Esophagus muscularis mucosa (tissue), 4 donors: ENCODE measurements at places on chromosomes 7 and 10.

GRCh38 chr7:42527004-42527403 lies 290.0 kb upstream of the GLI3 start:
- DNase-seq = no peak

DNA sequence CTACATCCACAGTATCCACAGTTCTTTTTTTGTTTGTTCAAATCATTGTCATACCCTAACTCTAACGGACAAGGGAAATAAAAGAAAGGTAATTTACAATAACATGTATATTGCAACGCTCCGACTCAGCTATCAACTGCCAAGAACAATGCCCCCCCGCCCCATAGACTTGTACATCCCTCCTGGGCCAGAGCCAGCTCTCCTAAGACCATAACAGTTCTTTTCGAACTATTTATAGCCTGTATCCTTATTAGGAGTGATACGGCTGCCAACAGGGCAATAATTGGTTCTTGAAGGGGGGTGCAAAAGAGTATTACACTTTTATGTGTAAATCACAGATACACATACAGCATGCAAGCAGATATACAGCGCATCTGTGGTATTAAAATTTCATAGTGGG lies 495.7 kb downstream of the GALNT17 start:
- DNase-seq = no peak

GRCh38 chr7:154960063-154960790 lies 42.7 kb downstream of the PAXIP1 start:
- no peak for DNase-seq

GRCh38 chr7:881441-882234 lies 5.3 kb downstream of the GET4 start:
- no peak for DNase-seq

- no peak for DNase-seq
These were observed 335 bp upstream of the CHCHD1 start for GRCh38 chr10:73781548-73781878.

DNA sequence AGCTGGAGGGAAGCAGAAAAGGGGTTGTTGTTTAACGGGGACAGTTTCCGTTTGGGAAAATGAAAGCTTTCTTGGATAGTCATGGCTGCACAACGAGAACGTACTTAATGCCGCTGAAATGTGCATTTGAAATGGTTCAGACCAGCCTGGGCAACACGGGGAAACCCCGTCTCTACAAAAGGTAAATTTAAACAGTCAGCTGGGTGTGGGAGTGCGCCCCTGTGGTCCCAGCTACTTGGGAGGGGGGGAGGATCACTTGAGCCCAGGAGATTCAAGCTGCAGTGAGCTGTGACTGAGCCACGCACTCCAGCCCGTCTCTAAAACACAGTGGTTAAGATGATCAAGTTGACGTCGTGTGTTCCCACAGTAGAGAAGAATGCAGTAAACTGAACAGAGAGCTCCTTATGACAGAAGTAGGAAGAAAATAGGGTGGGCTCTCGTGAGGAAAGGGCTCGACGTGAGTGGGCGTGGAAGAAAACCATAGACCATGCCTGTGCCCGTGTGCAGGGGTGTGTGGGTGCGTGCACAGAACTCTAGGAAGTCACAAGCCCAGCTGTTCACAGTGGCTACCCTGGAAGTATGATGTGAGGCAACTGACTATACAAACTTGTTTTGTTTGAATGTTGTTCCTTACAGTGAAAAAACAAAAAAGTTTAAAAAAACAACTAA lies 4.1 kb upstream of the FUOM start:
- no peak for DNase-seq

DNA sequence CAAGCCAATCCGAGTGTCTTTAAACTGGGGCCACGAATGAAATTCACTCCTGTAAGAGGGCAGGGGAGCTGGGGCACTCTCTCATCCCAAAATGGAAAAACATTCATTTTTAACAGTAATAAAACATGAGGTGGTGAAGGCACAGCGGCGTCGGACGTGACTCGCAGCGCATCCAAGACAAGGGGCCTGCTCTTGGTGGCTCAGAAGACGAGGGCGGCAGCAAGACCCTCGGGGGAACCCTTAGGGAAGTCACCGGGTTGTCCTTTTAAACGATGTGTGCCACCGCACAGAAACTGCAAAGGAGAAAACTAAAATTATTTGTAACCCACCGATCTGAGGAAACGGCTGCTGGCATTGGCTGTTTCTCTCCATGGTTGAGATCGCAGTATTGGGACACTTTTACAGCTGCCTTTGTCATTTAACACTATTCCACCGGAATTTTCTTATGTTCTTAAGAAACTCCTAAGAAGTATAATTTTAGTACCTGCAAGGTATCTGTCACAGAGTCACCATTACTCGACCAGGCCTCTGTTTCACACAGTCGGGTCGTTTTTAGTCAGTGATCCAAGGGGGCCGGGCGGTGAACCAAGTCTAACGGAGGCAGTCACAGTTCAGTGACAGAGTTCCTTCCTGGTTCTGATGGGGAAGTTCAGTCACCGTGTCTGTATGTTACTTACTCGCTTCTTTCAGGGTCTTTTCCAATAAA lies 159.3 kb downstream of the PTPRN2 start:
- no peak for DNase-seq

DNA sequence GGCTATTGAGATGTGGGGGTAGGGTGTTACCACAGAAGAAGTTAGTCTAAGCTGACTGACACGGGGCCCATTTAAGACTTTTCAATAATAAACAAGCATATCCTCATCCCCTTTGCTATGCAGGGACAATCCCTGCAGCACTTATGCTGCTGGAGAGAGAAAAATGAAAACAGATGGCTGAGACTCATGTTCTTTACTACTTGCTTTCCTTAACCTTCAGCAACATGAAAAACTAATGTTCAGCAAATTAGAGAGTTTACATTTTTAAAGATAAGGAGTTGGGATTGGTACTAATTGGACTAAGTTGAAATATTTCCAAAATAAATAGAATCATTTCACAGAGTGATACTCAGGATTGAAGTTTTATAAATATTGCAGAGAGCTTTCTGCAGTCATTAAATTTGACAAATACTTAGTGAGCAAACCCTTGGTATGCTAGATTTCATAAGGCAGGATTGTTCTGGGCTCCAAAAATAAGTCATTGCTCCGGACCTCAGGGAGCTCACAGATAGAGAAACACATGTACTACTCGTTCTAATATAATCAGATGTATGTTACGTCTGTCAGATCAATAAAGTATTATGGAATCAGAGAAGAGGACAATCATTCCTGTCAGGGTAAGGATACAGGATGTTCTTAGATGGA lies 147.1 kb upstream of the LRRN3 start:
- no peak for DNase-seq

DNA sequence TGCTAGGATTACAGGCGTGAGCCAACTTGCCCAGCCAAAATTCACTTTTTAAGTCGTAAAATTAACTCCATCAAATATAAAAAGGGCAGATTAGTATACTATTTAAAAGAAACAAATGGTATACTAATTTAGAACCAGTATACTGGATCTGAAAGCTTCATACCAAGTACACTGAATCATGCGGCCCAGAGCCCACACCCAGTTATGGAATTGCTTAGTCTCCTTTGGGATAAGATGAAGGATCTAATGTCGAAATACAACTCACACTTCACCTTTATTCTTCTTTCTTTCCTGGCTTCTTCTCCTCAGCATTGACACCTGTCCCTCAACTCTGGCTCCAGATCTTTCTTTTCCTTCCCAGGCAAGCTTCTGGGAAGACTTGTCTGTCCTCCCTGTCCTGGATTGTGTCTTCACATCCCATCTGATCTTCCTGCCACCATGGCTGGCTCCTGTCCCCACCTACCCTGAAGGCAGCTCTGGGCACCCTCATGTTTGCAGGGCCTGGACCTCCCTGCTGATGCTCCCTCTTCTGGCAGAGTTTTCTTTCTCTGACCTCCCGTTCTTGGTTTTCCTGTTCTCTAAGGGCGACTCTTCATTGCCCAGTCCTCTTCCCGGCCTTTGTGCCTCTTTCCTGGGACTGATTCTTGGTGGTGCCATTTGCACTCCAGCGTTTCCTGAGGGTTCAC lies 57.8 kb upstream of the CTBP2 start:
- no peak for DNase-seq

DNA sequence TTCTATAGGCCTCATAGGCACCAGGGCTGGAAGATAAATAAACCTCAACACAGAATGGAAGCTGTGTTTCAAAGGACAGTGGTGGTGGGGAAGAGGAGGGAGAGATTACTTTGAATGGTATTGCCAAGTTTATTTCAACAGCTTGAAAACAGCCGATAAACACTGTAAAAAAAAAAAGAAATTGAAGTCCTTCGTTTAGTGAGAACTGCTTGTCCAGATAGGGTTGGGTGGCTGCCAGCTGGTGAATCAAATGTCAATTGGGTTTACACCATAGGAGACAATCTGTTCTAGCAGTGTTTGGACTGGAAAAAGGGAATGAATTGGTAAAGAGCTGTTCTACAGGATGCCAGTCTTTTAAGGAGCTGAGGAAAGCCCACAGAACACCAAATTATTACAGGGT lies 254.8 kb downstream of the PHF14 start:
- peak; percentile 95 for DNase-seq

DNA sequence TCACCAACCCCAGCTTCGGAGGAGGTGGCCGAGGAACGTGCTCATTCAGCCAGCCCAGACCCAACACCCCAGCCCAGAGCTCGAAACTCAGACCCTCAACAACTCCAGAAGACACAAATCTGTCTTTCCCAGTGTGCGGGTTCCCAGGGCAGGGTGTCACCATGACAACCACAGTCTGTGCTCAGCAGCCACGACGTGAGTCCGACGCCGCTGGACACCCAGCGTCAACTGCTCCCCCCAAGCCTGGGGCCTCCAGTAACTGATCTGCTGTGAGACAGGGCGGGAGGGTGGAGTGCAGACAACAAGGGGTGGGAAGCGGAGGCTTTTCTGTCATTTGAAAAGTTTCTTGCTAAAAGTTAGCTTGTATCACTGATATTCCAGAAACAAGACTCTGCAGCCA lies 167.2 kb downstream of the MAD1L1 start:
- no peak for DNase-seq

DNA sequence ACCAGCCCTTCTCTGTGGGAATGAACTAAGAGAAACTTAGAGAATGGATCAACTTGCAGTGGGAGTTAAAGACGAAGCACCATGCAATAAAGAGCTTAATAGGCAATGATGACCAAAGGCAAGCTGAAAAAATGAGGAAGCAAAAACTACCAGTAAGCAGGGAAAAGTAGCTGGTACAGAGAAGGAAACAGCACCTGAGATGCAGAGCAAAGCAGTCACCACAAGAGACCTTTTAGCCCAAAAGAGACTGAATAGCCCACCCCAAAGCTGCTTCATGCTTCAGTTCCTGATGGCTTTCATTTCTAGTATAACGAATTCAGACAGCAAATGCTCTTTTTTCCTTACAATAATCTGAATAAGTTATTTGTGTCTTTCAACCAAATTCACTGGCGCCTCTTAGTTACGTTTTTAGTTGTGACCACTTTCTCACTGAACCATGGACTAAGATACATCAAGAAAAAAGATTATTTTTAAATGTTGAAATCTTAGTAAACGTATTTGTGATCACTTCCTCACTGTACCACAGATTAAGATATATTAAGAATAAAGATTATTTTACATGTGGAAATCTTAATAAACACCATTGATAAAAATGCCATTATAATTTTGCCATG lies 76.0 kb downstream of the USP6NL start:
- no peak for DNase-seq

GRCh38 chr7:28984631-28985030 lies 26.5 kb upstream of the TRIL start:
- DNase-seq = peak; percentile 89

DNA sequence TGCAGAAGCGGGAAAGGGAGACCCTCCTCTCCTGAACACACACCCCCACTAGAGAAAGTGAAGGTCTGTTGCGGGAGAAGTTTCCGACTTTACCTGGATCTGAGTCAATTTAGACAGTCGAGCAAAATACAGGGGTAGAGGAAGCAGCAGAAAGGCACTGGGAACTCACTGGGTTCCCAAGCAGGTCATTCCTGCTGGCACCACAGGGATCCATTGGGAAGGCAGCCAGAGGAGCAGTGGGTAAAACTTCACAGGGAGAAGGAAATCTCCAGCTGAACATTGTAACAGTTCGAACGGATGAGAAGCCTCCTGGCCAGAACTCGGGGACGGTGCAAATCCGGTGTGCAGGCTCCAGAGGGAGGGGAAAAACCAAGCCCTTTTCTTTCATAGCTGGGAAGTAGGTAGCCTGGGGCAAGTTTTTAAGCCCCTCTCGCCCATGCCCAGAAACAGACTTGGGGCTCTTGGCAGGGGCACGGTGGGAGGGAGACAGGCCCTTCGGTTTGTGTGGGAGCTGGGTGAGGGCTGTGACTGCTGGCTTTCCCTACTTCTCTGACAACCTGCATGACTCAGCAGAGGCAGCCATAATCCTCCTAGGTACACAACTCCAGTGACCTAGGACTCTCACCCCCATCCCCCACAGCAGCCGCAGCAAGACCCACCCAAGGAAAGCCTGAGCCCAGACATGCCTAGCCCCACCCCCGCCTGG lies 51.9 kb downstream of the DDC start:
- DNase-seq = no peak

DNA sequence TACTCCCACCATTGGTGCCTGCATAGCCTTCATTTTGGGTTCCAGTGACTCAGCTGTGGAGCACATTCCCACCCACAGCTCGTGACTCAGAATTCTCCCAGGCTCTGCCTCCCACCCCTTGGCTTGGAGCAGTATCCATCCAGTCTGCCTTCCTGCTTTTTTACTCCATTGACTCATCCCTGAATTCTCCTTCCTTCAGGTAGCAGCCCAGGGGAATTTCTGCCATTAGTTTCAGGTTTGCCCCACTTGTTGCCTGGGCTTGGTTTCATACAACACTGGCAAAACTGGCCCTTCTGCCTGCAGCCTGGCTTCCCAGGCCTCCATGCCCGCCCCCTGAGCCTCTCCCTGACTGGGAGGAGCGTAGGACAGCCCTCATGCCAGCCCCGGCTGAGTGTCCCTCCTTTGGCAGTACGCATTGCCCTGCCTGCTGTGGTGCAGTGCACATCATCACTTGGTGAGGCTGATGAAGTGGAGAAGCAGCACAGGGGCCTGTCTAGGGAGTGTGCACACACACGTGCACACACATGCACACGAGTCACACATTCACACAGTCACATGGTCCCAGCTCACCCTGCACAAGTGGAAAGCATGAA lies 55.0 kb downstream of the SNX10 start:
- no peak for DNase-seq

- no peak for DNase-seq
These were observed 1195.7 kb upstream of the SORCS1 start for GRCh38 chr10:108360187-108360586.

DNA sequence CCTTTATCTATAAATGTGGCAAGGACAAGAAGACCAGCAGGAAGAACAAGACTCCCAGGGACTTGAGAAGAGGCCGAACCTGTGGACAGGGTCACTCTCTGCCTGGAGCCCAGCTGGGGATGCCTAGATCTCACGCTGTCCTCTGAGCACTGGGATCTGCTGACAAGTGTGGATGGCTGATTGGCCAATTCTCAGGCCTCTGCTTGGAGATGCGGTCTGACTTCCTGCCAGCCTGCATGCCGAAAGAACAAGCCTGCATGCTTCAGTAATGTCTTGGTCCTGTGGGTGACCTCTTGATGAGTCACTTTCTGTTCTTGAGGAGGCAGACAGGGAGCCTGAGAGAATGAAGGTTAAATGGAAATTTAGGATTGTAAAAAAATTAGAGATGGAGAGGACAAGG lies 84.7 kb downstream of the TMEM178B start:
- peak; percentile 90 for DNase-seq
